ENCODE measurements at places on chromosomes 1 and 21.

DNA sequence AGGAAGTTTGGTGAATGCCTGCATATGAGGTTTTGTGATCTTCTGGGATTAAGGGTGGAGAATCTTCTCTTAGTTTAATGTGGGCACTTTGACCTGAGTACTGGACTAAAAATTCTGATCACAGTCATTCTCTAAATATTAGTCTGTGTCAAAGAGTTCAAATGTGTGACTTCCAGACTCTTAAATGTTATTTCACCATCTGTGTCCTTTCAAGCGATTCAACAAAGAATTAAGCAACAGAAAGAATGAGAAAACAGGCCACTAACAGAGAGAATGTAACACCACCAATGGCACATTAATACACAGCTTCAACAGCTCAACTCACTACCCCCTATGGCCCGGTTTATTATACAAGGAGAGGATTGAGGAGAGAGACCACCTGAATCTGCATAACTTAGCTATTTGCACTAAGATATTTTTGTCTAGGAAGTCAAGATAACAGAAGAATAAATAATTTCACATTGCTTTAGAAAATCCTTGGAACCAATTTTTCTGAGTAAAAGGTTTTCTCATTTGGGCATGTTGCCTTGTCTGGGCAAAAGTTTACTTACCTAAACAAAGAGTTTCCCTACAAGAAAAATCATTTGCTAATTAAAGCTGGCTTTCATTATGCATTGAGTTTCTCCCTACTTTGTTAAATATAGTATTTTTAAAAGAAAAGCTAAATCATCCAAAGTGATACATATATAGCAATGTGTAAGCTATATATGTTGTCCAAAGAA is 1313.7 kb downstream of the NCAM2 start:
- DNase-seq, result no peak

DNA sequence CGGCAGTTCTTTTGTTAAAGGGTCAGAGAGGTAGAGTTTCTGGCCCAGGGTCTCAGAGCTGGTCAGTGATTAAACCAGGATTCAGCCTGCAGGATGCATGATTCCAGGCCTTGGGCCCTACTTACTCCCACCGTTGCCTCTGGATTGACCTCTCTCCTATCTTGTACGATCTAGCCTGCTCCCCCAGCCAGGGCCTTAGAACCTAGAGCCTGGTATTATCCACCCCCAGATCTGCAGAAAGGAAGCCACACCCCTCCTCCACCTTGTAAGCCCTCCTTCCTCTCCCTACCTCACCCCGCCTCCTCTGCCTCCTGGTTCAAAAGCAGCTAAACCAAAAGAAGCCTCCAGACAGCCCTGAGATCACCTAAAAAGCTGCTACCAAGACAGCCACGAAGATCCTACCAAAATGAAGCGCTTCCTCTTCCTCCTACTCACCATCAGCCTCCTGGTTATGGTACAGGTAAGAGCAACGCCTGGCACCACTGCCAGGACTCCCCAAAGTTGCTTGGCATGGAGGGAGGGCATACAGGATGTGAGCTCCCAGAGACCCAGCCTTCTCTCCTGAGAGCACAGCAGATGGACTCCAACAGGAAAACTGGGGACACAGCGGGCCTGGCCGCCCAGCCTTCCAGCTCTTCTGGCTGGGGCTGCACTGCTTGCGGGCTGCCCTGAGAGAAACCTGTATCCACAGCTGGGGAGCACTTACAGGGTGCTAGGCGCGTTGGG is at the start of gene CD52:
TSS of gene CD52 (plus strand) at position 347 of the 726 bp plus-strand sequence. CDS start at position 407, 60 bp downstream.
- no peak for DNase-seq

DNA sequence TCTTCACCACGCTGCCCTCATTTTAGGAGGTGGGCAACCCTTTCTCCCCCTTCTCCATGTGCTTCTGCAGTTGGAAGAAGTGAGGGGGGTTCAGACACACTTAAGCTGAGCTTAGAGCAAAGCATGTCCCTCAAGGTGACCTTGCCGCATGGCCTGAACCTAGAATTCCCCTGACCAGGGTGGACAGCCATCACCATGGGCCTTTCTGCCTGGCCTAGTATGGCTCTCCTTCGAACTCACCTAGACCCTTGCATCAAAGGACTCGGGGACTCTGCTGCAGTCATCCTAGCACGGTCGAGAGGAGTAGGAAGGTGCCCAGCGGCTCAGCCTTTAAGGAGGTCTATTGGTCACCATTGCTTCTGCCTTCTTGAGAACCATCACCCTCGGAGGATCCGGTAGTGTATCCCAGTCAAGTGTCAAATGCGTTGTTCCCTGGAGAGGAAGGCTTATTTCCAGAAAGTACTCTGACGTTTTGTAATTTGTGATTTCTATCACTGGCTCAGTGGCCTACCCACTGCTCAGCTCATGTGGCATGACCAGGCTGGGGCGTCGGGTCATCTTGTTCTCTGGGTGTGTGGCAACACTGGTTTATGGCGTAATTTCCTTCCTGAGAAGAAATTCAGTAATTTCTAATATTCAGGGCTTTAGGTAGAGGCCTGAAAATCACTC is at the start of gene KCNE1:
TSS of gene KCNE1 (minus strand) at position 424 of the 669 bp plus-strand sequence. CDS start 62,576 bp downstream, outside the sequence.
- no peak for DNase-seq

DNA sequence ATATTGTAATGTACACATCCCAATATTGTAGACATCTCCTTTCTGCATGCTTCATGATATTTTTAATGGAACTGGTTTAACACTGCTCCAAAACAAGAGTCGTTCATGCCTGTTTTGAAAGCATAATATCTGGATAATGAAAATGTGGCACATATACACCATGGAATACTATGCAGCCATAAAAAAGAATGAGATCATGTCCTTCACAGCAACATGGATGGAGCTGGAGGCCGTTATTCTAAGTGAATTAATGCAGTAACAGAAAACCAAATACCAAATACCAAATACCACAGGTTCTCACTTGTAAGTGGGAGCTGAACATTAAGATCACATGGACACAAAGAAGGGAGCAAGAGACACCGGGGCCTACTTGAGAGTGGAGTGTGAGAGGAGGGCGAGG is 92.2 kb upstream of the C1orf105 start:
- no peak for DNase-seq

DNA sequence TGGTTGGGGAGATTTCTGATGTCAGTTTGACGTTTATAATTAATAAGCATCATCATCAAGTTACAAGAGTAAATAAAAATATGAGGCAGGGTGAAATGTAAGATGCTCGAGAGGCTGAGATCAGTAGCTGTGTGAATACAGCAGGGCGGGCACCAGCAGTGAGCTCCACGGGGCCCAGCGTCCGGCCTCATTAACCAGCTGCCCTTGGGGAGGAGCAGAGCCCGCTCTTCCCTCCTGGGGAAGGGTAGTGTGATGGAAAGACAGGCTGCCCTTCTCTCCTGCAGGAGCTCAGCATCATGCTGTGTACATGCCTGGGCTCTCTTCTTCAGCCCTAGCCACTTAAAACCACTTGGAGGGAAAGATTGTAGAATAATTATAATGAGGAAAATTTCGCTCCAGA is 23.4 kb downstream of the PDE9A start:
- no peak for DNase-seq

- DNase-seq, result no peak
These were observed 12.3 kb upstream of the SEMA4A start for GRCh38 chr1:156140879-156141707.

GRCh38 chr1:197464044-197464443 is 196.0 kb downstream of the CRB1 start:
- peak; percentile 80 for DNase-seq

DNA sequence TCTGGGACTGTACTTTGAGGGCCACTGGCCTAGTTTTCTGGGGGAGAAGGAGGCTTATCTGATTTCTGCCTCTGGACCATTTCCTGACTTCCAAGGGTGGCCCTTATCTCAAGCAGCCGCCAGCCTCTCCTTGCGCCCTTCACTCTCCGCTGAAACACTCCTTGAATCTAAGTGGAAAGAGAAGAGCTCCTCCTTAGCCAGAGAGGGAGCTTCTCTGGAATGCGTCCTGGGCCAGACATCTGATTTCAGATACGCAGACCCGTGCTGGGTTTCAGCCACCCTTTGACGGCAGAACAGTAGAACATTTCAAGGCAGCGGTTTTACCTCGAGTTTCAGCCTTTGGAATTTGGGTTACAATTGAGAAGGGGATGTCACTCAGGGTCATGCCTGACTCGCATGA is 308.0 kb downstream of the CAMTA1 start:
- no peak for DNase-seq

DNA sequence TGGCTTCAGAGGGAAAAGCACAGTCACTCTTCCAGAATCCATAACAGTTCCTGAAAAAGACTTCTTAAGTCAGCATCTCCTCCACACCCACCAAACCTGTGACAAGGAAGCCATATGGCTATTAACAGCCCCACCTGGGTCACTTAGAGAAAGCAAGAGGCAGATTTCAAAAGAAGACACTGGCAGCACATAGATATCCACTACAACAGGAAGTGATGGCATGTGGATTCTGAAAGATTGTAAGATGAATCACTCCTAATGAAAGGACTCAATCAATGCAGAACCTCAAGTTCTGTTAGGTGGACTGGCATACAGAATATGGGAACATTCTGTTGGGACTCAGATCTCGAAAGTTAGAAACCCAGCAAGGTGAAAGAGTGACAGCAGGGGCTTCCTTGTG is 365.9 kb downstream of the TGFB2 start:
- no peak for DNase-seq

DNA sequence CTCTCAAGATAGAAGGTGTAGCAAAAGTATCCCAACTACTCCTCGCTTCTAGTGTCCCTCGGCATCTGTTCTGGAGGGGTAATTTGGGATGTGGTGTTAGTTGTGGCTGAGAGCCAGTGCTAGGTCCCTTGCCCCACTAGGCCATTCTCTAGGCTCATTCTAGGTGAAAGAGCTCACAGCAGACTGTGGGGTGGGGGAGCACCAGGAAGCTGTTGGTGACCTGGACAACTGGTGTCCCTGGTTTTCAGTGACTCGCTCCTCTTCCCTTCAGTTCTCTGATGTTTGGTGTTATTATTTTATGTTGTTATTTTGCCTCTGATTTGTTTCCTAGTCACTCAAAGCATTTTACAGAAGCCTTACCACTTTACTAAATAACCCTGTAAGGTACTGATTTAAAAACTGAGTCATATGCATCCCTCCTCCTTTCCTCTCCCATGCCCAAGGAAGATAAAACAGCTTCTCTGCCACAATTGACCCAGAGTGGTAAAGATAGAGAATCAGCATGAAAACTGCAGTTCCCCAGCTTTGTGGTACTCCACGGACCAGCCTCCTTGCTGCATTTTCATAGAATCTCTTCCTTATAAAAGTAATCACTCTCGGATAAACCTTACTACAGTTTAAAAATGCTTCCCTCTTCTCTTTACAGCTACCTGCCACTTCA is 14.1 kb downstream of the DYRK3 start:
- DNase-seq, result no peak

- DNase-seq, result no peak
These were observed 82.3 kb downstream of the CLIC4 start for GRCh38 chr1:24827379-24828135.

DNA sequence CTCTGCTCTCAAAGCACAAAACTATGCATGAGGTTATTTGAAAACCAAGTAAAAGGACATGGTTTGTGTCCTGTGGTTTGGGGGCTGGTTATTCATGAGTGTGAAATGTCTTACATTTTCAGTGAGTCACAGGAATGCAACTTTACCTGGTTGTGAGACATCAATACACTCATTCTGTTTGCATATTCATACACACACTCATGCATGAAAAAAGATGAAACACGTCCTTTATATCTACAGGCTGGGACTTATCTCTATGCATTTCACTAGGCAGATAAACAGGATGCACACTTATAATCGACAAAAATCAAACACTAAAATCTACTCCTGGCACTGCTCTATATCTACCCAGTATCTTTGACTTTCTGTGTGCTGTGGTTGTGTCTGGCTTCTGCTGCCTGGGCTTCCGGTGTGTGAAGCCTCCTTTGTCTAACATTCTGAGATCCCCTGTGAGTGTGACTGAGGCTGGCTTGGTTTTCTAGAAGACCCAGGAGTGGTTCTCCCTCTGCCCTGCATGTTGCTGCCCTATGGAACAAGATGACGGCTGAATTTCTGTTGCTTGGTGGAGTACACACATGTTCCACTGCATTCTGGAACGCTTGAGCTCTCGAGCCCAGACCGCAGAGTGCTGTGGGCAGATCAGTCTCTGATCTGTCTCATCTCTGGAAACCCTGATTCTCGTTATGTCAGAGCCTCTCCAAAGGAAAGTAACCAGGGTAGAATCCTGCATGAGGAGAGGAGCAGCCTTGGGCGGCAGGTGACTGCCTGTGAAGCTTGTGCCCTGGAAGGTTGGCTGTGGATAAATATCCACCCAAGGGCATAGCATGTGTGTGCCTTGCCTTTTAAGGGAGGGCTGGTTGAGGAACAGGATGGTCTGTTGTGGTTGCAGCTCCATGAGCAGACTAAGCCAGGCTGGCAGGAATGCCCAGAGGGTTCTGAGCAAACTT is 19.7 kb upstream of the FASLG start:
- DNase-seq, result no peak

DNA sequence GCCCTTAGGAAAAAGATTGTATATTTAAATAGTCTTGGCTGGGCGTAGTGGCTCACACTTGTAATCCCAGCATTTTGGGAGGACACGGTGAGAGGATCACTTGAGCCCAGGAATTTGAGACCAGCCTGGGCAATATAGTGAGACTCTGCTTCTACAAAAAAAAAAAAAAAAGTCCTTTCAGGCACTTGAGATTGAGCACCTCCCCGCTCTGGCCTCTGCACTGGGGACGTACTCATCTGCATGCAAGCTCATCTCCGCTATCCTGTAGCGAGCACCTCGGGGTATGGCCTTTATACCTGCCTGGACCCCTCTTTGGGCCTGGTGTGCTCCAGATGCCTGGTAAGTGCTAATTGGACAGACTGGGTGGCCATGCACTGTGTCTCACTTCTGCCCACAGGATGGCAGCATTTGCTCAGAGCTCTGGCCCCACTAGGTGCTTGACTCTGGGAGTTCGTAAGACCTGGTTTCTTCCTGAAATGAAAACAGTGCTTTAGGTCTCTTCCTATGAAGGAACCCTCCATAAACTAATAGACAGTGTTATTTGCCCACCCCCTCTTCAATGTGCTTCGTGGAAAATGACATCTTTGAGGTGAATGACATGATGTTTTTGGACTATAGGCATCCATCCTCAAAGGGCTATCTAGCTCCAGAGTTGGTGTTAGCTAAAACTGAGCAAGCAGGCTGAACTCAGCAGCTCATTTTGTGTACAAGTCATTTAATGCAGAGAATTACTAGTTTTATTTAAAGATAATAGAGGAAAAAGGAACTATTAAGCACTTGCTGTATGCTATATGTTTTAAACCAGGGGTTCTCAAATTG is 61.7 kb upstream of the ADAR start:
- peak; percentile 31 for DNase-seq

GRCh38 chr1:232992227-232992626 is 41.8 kb downstream of the NTPCR start:
- no peak for DNase-seq

DNA sequence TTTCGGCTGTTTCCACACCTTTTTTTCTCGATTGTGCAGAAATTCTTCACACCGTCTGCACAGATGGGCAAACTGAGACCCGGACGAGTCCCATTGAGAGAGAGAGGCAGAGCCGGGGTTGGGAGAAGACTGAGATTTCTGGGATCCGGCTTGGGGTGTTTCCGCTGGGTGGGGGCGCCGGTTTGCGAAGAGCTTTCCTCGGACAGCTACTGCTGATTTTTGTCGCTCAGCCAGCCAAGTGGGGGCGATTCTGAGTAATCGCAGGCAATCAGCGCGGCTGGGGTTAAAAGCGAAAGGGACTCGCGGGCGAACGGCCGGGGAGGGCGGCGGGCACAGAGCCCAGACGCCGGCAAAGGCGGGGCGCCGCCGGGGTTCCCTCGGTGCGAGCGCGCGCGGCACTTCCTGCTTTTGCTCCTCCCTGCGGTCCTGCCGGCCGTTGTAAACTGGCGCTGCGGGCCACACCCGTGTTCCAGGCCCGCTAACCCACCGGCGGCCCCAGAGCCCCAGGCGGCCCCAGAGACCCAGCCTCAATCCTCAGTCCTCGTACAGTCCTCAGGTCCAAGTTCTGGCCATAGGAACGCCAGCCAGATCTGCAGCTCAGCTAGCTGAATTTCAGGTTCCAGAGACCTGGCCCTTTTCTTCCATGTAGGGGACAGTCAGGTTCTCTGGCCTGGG is 32.4 kb upstream of the JUN start:
- peak; percentile 55 for DNase-seq

All from forelimb muscle (tissue), 1 donor.